Left lung (tissue), 14 donors: ENCODE measurements at places on chromosomes 12 and 14. TPM values are rescaled to one million over a fixed set of nuclear protein-coding genes. Genes with fewer than 3 reads are reported as not detected.

Gene TAS2R20
- total RNA-seq = 1.6 TPM

DNA sequence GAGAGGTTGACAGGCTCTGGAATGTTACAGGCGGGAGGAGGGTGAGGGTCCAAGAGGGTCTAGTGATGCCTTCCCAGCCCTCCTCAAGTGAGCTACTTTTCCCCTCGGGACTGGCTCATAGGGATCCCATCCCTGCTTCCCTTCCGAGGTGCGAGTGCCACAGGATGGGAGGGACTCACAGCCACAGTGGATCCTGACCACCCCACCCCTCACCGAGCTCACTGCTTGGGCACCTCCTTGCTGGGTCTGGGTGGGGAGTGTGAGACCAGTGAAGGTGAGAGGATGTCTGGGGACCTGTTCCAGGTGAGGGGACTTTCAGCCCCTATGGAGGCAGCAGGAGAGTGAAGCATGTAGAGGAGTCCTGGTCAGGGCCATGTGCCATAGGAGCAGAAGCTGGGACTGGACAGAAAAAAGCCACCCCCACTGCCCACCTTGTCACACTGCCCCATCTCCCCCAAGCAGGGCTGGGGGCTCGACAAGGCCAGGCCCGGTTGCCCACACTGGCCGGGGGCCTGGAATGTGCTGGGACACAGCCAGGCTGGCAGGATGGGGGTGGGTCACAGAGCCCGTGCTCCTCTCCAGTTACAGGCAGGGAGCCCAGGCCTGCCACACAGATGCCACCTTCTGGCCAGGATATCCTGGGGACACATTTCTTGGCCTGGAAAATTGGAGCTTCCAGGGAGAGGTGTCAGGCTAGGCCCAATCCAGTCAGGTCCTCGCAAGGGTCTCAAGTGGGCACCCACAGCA, 1.7 kb upstream of the TNS2 start:
- peak; percentile 72 for DNase-seq

DNA sequence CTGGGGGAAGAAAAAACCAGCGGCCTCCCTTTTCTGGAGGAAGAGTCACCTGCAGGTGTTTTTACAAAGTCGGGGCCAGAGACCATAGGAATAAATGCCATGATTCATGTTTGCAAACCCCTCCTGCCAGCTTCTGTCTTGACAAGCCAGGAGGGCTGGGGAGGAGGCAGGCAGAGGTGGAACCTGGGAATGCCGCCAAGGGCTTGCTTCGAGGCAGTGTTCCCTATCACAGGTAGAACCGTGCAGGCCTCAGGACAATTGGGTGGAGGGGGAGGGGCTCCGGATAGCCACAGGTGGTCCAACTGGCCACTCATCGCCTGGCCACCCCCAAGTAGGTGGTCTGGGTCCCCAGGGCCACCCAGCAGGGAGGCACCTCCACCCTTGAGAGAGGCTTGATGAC, 14.2 kb upstream of the DLK1 start:
- DNase-seq = no peak

Gene RTN1
- total RNA-seq = 7.9 TPM

DNA sequence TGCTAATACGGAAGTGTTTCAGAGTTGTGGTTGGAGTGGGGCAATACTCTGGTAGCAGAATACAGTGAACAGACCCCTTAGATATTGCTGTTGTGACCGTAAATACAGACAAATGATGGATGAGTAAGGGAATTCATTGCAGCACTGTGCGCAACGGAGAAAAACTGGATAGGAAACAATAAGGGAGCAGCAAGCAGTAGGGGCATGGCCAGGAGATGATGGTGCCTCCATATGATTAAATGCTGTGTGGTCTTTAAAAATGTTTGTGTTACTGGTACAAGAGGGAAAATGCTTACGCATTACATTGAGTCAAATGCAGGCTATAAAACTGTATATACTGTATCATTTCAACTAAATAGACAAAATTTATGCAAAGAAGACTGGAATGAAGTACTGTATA, 61.6 kb downstream of the EML1 start:
- DNase-seq = no peak

DNA sequence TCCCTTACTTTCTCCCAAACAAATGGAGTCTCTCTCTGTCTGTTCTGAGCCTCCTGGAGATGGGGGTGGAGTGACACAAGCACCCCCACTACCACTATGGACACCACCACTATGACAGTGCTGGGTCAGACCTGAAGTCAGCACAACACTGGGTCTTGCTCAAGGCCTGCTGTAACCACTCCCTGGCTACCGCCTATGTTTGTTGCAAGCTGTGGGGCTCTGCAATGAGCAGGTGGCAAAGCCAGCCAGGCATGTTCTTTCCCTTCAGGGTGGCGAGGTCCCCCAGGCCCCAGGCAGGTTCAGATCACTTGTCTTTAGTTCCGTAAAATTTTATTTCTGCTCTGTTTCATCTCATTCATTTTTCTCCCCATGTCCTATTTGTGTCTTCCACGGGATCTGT, 349.8 kb downstream of the TMEM121 start:
- DNase-seq = no peak

- DNase-seq = no peak
These were observed 26.1 kb downstream of the STK38L start for GRCh38 chr12:27270148-27270547.

GRCh38 chr14:29743531-29743930, 184.1 kb downstream of the PRKD1 start:
- no peak for DNase-seq

Gene POTEM
- total RNA-seq = not detected

- DNase-seq = no peak
These were observed 27.3 kb downstream of the ZC3H14 start for GRCh38 chr14:88590173-88590572.

GRCh38 chr14:77306851-77307496, 13.7 kb downstream of the POMT2 start:
- DNase-seq = no peak

DNA sequence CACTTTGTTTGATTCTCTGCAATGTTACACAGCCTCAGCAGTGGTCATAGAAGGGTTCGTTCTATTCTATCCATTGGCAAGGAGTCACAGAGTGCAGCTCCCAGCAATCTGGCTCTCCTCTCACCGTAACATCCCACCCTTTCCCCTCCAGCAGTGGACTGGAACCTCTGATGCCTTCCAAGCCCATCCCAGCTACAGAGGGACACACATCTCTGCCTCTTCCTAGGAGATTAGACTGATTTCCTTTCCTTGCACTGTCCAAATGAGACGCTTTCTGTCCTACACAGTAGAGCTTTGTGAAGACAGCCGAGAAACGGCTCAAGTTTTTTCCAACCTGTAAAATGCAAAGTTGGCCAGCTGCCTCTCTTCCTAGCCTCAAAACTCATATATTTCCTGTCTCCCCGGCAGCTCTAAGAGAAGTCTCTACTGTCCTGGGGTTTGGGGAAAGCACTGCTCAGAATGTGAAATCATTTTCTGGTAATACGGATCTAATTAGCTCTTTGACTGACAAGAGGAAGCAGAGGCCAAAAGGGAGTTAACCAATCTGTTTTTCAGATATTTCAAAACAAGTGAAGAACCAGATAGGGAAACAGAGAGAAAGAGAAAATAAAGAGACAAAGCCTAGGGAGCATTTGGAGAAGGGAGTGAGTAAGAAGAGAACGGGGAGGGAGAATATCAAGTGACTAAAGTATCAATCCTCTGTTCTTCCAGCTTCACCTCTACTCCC, 516 bp downstream of the NINJ2 start:
- DNase-seq = no peak

- peak; percentile 61 for DNase-seq
These were observed 27.9 kb upstream of the DEGS2 start for GRCh38 chr14:100187247-100187833.

Gene FOXA1
- 33.6 TPM for total RNA-seq

- no peak for DNase-seq
These were observed 32.0 kb upstream of the SELPLG start for GRCh38 chr12:108665608-108666202.

GRCh38 chr12:112836736-112837628, 45.4 kb downstream of the RPH3A start:
- no peak for DNase-seq

Gene RIPK3
- total RNA-seq = 16.1 TPM

Gene EGLN3
- total RNA-seq = 4.5 TPM

Gene ENDOU
- not detected for total RNA-seq

- no peak for DNase-seq
These were observed 45.9 kb upstream of the IFNG-AS1 start for GRCh38 chr12:67943141-67943892.

Gene GMPR2
- 69.6 TPM for total RNA-seq

- DNase-seq = no peak
These were observed 15.1 kb downstream of the EPYC start for GRCh38 chr12:90989686-90990111.

Gene KRT8
- 1,126 TPM for total RNA-seq

Gene GSG1
- total RNA-seq = 0.26 TPM

GRCh38 chr12:19737019-19737418, 297.7 kb downstream of the AEBP2 start:
- no peak for DNase-seq

- DNase-seq = no peak
These were observed 6.4 kb upstream of the GAS2L3 start for GRCh38 chr12:100566887-100567637.

- DNase-seq = no peak
These were observed 50.9 kb upstream of the PKP2 start for GRCh38 chr12:32947206-32948067.

Gene AQP6
- not detected for total RNA-seq

- peak; percentile 70 for DNase-seq
These were observed 392.3 kb downstream of the TMEM121 start for GRCh38 chr14:105918496-105919262.

- DNase-seq = no peak
These were observed 27.3 kb downstream of the SERPINA1 start for GRCh38 chr14:94360945-94361565.

- no peak for DNase-seq
These were observed 85.6 kb downstream of the SMOC1 start for GRCh38 chr14:69964841-69965240.

DNA sequence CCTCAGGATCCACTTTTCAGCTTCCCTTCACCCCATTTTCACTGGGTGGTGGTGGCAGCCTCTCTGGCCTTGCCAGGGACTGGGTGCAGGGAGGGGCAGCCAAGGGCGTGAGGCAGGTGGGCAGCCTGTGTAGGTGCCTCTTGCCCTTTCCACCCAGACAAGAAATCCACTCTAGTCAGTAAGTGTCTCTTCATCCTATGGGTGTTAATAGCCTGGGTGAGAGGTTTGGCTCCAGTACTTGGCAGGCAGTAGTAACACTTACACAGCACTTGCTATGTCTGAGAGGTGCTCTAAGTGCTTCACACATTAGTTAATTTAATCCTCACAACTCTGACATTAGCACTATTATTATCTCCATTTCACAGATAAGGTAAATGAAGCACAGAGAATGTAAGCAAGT, 171.9 kb downstream of the EMP1 start:
- DNase-seq = peak; percentile 51

Gene PRH2
- total RNA-seq = not detected

- DNase-seq = no peak
These were observed 349.0 kb downstream of the GLT1D1 start for GRCh38 chr12:129202109-129202814.

DNA sequence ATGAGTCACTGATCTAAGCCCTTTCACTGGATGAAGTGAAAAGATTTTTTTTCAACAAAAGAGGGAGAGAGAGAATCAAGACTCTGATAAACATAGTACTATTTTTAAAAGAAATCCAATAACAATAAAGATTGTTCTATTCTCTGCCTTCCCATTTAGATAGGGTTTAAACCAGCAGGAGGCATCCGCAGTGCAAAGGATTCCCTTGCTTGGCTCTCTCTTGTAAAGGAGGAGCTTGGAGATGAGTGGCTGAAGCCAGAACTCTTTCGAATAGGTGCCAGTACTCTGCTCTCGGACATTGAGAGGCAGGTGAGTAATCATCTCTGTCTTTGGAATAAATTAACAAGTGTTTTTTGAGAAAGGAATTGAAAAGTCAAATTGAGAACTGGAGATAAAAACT, 124.9 kb downstream of the DERA start:
- no peak for DNase-seq

Gene ATL1
- 5.4 TPM for total RNA-seq

DNA sequence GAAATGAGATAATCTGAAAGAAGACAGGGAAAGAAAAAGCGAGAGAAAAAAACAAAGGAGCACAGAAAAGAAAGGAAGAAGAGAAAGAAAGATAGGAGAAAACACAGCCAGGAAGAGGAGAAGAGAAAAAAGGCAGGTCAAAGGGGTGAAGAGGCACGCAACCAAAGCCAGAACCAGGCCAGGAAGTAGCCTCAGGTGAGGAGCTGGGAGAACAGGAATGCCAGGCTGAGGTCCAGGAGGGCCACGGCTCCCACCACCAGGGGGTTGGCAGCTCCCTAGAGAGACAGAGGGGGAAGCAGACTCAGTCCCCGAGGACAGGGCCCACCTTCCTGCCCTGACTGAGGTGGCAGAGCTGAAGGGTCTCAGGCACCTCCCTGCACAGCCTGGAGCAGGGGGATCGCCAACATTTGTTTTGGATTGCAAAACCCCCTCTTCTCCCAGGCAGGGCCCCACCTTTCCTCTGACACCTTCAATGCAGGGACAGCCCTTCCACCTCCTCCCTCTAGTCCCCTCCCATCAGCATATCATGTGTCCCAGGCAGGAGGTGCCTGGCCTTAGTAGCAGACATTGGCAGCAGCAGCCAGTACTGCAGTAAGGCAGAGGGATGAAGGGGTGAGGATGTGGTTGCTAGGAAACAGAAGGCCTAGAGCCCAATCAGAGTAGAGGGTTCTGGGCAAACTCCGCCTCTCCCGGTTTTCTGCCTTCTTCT, 2.0 kb upstream of the AP1G2 start:
- DNase-seq = no peak

DNA sequence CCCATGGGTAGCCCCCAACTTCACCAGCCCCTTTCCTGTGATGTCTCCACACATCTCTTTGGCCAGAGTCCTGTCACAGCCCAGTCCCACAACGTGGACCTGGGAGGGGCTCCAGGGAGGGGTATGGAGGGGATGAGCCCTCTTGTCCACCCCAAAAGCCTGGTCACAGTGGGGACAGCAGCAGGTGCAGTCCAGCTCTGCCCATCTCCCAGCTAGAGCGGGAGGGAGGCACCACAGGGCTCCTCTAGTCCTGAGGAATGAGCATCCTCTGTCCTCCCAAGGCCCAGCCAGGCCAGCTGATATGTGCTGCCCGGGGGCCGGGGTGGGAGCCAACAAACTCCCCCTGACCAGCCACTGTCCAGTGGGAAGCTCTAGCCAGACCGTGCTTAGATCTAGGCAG, 43.5 kb upstream of the EIF5 start:
- no peak for DNase-seq

Gene PLA2G1B
- total RNA-seq = 76.9 TPM

DNA sequence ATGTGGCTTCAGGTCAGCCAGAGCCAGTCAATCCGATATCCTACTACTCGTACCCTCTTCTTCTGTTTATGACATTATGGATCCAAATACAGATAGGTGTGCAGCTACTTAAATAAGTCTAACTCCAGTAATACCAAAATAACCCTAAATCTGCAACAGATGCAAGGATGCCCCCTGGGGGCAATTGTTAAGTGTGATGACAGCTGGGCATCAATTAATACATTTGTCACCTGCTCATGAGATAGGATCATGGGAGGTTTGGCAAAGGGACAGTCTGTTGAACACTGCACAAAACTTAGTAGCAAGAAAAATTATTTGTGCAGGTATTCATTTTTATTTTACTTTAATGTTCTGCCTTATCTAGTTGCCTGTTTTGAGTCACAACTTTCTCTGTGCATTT, 83.2 kb downstream of the SLC38A6 start:
- no peak for DNase-seq

Gene KRT79
- total RNA-seq = 0.32 TPM
